Cardiac muscle cell (in vitro differentiated cells and primary cell): ENCODE measurements at places on chromosomes 13 and 19. TPM values are rescaled to one million over a fixed set of nuclear protein-coding genes. Genes with fewer than 3 reads are reported as not detected.

- H3K27ac ChIP-seq = no peak overlapping the region
- peaks cover 7% of the 10 kb centered on the region for H3K36me3 ChIP-seq
- no peak overlapping the region for H3K4me3 ChIP-seq
- no peaks in the 10 kb centered on the region for H3K27me3 ChIP-seq
These were observed 7.3 kb upstream of the STRN4 start for GRCh38 chr19:46753420-46754155.

DNA sequence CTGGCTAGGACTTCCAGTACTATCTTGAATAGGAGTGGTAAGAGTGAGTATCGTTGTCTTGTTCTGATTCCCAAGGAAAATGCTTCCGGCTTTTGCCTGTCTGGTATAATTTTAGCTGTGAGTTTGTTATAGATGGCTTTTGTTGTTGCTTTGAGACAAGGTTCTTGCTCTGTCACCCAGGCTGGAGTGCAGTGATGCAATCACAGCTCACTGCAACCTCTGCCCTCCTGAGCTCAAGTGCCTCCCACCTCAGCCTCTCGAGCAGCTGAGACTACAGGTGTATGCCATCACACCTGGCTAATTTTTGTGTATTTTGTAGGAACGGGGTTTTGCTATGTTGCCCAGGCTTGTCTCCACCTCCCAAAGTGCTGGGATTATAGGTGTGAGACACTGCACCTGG, 6.1 kb upstream of the ZNF543 start:
- H3K4me1 ChIP-seq = no peaks in the 10 kb centered on the region
- DNase-seq = no peak
- H3K36me3 ChIP-seq = no peaks in the 10 kb centered on the region
- no peak overlapping the region for H3K4me3 ChIP-seq

GRCh38 chr13:93577105-93577504, 350.5 kb downstream of the GPC6 start:
- no peak overlapping the region for H3K27ac ChIP-seq
- H3K27me3 ChIP-seq = no peaks in the 10 kb centered on the region
- no peaks in the 10 kb centered on the region for H3K36me3 ChIP-seq
- no peak for DNase-seq

- peaks cover 13% of the 10 kb centered on the region for H3K4me1 ChIP-seq
- DNase-seq = peak; percentile 62
- no peaks in the 10 kb centered on the region for H3K36me3 ChIP-seq
- peak overlapping the region; percentile 51 for H3K27ac ChIP-seq
These were observed 7.1 kb upstream of the PNMA8A start for GRCh38 chr19:46478356-46478986.

Gene GPI
- polyA plus RNA-seq = 791 and 862 TPM in 2 replicates

- no peaks in the 10 kb centered on the region for H3K36me3 ChIP-seq
- H3K27ac ChIP-seq = no peak overlapping the region
- DNase-seq = no peak
These were observed 75.8 kb upstream of the TSHZ3 start for GRCh38 chr19:31424861-31425620.

DNA sequence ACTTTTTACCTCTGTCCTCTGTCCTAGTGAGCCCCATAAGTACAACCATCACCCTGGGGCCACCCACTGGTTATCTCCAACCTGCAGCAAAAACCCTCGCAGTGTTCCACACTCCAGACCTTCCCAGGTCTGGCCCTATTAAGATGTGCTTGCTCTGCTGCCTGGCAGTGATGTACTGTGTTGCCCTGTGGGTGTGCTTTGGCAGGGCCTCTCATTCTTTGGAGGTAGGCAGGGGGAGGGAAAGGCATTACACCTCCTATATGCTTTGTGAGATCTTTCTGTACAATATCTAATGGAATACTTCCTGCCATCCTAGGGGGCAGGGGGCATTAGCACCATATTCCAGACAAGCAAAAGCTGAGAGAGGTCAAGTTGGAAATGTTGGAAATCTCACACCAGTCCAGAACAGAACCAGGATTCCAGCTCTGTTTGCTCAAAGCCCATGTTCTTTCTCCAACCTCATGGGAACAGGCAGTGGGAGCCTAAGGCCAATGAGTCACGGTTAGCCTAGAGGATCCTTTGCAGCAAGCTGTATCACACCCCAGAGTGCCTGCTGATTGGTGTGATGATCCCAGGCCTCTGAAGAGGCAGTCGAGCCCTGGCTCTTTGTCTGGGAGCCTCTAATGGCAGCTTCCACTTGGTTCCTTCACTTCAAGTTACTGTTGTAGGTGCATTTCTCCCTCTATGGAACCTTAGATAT, 59.7 kb upstream of the UBL3 start:
- no peak overlapping the region for H3K27ac ChIP-seq
- H3K36me3 ChIP-seq = no peaks in the 10 kb centered on the region
- no peak overlapping the region for H3K4me3 ChIP-seq
- H3K4me1 ChIP-seq = no peaks in the 10 kb centered on the region
- DNase-seq = no peak
- no peaks in the 10 kb centered on the region for H3K27me3 ChIP-seq

DNA sequence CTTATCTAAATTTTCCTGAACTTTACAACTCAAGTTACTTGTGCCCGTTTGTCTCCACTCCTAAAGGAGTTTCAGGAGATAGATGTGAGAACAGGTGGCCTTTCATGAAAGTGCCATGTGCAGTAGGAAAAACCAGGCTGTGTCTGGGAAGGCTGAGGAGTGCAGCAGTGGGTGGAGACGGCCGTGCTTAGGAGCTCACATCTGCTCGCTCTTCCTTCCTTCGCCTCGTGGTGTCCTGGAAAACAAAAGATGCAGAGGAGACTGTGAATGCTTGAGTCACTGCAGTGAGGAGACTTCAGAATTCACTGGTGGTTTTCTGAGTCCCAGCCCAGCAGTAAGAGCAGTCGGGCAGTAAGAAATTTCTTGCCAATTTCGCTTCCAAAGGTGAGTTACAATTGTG, 138.4 kb upstream of the RNF113B start:
- no peaks in the 10 kb centered on the region for H3K27me3 ChIP-seq
- no peaks in the 10 kb centered on the region for H3K36me3 ChIP-seq
- peak overlapping the region; percentile 63 for H3K27ac ChIP-seq
- DNase-seq = peak; percentile 35

DNA sequence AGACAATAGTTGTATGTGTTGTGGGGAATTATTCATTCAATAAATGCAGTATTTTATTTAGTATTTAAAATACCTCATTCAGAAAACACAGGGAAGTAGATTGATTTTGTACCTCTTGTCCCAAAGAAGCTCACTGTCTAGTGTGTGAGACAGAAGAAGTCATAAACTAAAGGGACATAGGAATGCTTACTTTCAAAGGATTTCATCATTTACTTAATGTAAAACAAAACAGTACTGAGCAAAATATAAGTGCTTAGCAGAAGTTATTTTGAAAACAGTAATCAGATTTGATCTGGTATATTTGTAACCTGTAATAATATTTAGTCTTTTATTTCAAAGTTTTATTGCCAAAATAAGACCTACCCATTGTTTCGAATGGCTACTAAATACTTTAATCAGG, 117.9 kb downstream of the TDRD3 start:
- DNase-seq = no peak
- no peaks in the 10 kb centered on the region for H3K27me3 ChIP-seq
- no peak overlapping the region for H3K4me3 ChIP-seq

DNA sequence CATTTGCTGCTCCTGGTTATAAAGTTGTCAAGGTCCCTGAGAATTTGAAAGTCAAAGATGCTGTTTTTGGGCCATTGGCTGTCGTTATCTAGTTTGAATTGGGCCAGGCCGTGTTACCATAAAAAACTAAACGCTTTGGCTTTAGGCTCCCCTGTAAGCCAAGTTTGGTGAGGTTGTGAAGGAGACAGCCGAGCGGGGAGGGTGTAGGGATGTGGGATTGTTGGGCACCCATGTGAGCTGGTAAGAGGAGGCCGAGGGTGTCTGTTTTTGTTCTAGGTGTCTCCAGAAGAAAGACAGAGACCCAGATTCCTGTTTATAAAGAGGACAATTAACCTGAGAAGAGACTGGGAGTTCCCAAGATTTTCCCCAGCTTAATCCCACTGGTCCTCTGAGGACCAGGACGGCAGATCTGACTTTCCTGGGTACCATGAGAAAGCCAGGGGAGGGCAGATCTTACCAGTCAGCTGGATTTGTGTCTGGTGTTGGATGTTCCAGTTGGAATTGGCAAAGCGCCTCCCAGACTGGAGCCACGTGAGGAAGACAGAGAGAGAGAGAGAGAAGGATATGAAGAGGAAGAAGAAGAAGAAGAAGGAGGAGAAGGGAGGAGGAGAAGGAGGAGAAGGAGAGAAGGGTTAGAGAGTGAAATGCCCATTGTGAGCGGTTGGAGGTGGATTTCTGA, 25.1 kb downstream of the TMEM255B start:
- H3K4me1 ChIP-seq = no peaks in the 10 kb centered on the region
- peaks cover 12% of the 10 kb centered on the region for H3K27me3 ChIP-seq
- no peak for DNase-seq

DNA sequence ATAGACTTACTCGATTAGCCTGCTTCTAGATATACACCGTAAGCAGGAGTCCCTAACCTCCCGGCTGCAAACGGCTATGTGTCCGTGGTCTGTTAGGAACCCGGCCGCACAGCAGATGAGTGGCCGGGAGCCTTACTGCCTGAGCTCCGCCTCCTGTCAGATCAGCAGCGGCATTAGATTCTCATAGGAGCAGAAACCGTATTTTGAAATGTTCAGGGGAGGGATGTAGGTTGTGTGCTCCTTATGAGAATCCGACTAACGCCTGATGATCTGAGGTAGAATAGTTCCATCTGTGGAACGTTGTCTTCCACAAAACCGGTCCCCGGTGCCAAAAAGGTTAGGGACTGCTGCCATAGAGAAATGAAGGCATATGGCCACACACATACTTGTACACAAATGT, 1491.9 kb downstream of the SLITRK5 start:
- H3K4me1 ChIP-seq = no peaks in the 10 kb centered on the region
- H3K27ac ChIP-seq = no peak overlapping the region
- no peak for DNase-seq
- H3K4me3 ChIP-seq = no peak overlapping the region
- H3K36me3 ChIP-seq = no peaks in the 10 kb centered on the region

Gene KLF1
- polyA plus RNA-seq = 1.3 and 1.4 TPM in 2 replicates

- no peaks in the 10 kb centered on the region for H3K4me1 ChIP-seq
- no peak overlapping the region for H3K4me3 ChIP-seq
- no peaks in the 10 kb centered on the region for H3K36me3 ChIP-seq
- no peak overlapping the region for H3K27ac ChIP-seq
These were observed 239.1 kb upstream of the HTR2A start for GRCh38 chr13:47135800-47136503.

DNA sequence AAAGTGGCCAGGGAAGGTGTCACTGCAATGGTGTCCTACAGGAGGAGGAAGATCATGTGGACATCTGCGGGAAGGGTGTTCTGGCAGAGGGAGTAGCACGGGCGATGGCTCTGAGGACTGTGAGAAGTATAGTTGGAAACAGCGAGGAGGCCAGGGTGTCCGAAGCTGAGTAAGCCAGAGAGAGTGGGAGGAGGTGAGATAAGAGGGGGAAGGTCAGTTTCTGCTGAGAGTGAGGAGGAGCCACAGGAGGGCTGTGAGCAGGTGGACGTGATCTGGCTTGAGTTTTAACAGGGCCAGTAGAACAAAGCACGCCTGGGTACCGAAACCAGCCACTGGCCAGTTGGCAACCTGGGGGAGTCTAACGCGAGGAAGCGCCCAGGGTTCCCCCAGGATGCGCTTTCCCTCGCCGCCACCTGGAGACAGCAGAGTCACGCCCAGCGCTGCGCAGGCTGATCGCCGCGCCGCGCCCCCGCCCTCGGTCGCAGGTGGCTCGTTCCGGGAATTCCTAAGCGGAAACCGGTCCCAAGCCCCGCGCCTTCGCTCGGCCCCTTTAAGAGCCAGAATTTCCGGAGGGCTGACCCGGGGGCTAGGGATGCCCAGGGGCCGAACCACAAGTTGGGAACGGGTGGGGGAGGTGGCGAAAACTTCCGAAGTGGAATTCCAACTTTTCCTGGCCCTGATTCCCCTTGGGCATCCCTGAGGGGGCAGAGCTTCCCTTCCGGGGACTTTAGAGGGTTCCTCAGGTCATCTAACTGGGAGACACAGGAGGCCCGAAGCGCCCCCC, 1.1 kb upstream of the LSR start:
- H3K4me1 ChIP-seq = peaks cover 3% of the 10 kb centered on the region
- H3K4me3 ChIP-seq = peak overlapping the region; percentile 81
- DNase-seq = no peak
- H3K27me3 ChIP-seq = no peaks in the 10 kb centered on the region

Gene CCL25
- polyA plus RNA-seq = not detected in 2 replicates

Gene FOXA3
- polyA plus RNA-seq = 1.3 and 1.9 TPM in 2 replicates

DNA sequence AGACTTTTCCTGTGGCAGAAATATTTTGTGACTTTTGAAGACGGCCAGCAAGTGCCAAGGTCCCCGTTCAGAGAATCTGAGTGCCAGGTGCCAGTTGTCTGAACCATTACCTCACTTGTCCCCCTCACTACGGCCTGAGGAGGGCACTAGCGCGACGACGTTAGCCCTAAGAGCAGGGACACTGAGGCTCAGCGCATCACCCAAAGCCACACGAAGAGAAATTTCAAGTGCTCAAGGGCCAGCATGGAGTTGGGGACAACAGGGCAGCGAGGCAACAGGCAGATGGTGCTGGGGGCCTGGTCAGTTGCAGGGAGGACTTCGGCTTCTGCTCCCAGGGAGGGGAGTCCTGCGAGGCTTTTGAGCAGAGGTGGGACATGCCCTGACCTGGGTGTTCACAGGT, 9.5 kb upstream of the TYK2 start:
- H3K27me3 ChIP-seq = no peaks in the 10 kb centered on the region
- no peak overlapping the region for H3K4me3 ChIP-seq
- H3K27ac ChIP-seq = no peak overlapping the region
- H3K4me1 ChIP-seq = no peaks in the 10 kb centered on the region
- DNase-seq = no peak

DNA sequence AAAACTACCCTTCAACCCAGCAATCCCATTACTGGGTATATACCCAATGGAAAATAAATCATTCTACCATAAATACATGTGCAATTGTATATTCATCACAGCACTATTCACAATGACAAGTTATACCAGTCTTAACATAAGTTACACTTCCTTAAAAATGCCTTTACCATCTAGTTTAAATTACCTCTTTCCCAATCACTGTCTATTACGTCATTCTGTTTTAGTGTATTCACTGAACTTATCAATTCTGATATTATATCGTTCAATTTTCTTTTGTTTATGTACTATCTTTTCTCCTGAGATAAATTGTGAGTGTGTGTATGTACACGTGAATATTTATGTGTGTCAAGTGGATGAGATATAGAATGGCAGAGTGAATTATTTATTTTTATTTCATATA, 1416.8 kb downstream of the OLFM4 start:
- no peak overlapping the region for H3K27ac ChIP-seq
- DNase-seq = no peak
- H3K4me3 ChIP-seq = no peak overlapping the region

Gene SMIM44
- polyA plus RNA-seq = not detected in 2 replicates

DNA sequence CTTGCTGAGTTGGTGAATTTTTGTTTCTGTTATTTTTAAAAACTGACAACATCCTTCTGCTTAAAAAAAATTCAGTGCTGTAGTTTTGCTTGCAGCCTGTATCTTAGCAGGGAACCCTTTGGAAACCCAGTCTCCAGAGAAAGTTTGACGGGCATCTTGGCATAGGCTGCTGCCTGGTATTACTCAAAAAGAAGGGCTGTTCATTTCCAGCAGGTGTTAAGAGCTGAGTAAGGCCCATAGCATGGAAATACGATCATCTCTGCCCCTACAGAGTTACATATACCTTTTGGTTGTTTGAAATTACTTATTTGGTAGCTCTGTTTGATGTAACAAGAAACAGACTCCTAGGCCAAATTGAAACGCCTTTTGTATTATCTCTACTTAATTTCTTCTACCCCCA, 41.5 kb downstream of the URI1 start:
- H3K4me1 ChIP-seq = peaks cover 7% of the 10 kb centered on the region
- DNase-seq = no peak
- no peaks in the 10 kb centered on the region for H3K27me3 ChIP-seq
- H3K27ac ChIP-seq = no peak overlapping the region

Gene CEACAM1
- not detected in 2 replicates for polyA plus RNA-seq

Gene PLPPR2
- polyA plus RNA-seq = 14.9 and 15.6 TPM in 2 replicates
